ENCODE measurements at places on chromosomes 5 and 9. TPM values are rescaled to one million over a fixed set of nuclear protein-coding genes. Genes with fewer than 3 reads are reported as not detected.

- H3K4me3 ChIP-seq = no peak overlapping the region
- DNase-seq = no peak
- no peaks in the 10 kb centered on the region for H3K27me3 ChIP-seq
- no peaks in the 10 kb centered on the region for H3K36me3 ChIP-seq
- peaks cover 46% of the 10 kb centered on the region for H3K4me1 ChIP-seq
- no peak overlapping the region for H3K27ac ChIP-seq
Observed at GRCh38 chr9:5846501-5846921, 13.6 kb upstream of the ERMP1 start.

Gene IFNA21
- not detected for total RNA-seq

Gene GRXCR2
- not detected for total RNA-seq

- H3K27me3 ChIP-seq = peaks cover 10% of the 10 kb centered on the region
- no peak overlapping the region for H3K4me3 ChIP-seq
- no peaks in the 10 kb centered on the region for H3K4me1 ChIP-seq
Observed at GRCh38 chr5:81949462-81949861, 22.4 kb upstream of the ATG10 start.

Gene GLRX
- total RNA-seq = 33.7 TPM

Gene TPPP
- 0.38 TPM for total RNA-seq

Gene BNC2
- not detected for total RNA-seq

GRCh38 chr5:142320430-142320738 lies 4.4 kb downstream of the SPRY4 start:
- peaks cover 43% of the 10 kb centered on the region for H3K36me3 ChIP-seq
- DNase-seq = no peak
- H3K27ac ChIP-seq = no peak overlapping the region
- no peaks in the 10 kb centered on the region for H3K27me3 ChIP-seq
- peak overlapping the region; percentile 98 for H3K4me3 ChIP-seq
- H3K4me1 ChIP-seq = peaks cover 28% of the 10 kb centered on the region

Gene HMMR
- total RNA-seq = 52.7 TPM

GRCh38 chr5:98749046-98749445 lies 24.4 kb upstream of the RGMB start:
- peaks cover 6% of the 10 kb centered on the region for H3K4me1 ChIP-seq
- no peak for DNase-seq
- H3K27ac ChIP-seq = no peak overlapping the region
- H3K27me3 ChIP-seq = peaks cover 27% of the 10 kb centered on the region
- H3K4me3 ChIP-seq = no peak overlapping the region
- H3K36me3 ChIP-seq = no peaks in the 10 kb centered on the region

Gene AGTPBP1
- 12.5 TPM for total RNA-seq

Gene WNT8A
- total RNA-seq = not detected

DNA sequence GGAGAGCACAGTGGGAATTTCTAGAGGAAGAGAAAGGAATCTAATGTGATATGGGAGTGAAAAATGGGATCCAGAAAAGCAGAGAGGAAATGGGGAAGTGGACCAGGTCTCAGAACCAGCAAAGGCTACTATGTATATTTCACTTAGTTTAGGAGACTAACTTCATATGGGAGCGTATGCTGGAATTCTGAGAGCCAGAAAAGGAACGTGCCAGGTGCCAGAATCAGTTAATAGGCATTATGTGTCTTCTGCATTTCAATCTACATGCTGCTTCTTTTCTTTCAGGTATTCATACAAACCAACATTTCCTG lies 28.5 kb upstream of the IFNA14 start:
- H3K4me3 ChIP-seq = no peak overlapping the region
- no peak for DNase-seq
- H3K36me3 ChIP-seq = no peaks in the 10 kb centered on the region
- no peak overlapping the region for H3K27ac ChIP-seq

- H3K4me1 ChIP-seq = peaks cover 12% of the 10 kb centered on the region
- H3K27me3 ChIP-seq = no peaks in the 10 kb centered on the region
- DNase-seq = no peak
- H3K4me3 ChIP-seq = no peak overlapping the region
- no peak overlapping the region for H3K27ac ChIP-seq
Observed at GRCh38 chr5:92637960-92638359, 943.1 kb downstream of the NR2F1-AS1 start.
